Hematopoietic multipotent progenitor cell treated with erythropoietin and hydrocortisone succinate and interleukin-3 and kit ligand, for 4 days (in vitro differentiated cells): ENCODE measurements at places on chromosomes 6 and 20.
A peak's percentile ranks its signal among the peaks of the same experiment; 100 is the strongest.

DNA sequence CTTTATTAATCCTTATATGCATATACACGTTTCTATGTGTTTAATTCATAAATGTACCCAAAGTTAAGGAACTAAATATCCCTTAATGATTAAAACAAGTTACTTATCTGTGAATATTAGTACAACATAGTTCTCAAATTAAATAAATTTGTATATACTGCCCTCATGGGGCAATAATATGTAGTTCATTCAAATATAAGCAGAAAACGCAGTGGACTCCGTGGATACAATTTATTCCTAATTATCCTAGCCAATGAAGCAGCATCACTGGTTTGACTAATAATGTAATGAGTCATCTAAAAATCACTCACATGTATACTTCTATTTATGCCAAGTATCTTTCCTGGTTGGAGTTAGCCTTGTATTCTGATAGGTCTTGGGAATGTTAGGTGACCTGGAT lies 111.6 kb downstream of the TBC1D32 start:
- DNase-seq: peak; percentile 43

DNA sequence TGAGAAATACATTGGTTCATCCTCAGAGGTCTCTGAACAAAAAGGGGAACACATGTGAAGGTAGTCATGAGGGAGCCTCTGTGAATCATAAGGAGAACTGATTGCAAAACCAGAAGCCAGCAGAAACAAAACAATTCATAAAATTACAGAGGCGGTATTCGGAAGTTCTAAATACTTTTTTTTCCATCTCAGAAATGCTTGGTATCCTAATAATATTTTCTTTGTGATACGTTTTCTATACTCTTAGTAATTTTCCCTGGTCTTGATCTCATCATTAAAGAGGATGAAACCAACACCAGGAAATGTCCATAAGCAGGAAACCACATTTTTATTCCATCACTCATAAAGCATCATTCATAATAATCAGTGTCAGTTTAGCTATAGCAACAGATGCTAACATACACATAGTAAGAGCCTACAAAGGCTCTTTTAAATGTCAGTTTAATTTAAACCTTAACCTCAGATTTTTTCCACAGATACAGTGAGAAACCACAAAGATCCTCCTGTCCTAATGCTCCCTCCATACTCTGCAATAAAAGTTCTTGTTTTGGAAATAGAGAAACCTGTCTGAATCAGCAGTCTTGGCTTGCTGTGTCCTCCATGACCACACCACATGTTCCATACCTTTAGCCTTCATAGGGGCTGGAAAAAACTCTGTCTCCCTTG lies 29.2 kb downstream of the SGK1 start:
- DNase-seq: peak; percentile 75

- no peak for DNase-seq
Observed at GRCh38 chr6:108660251-108660650, 99.5 kb downstream of the FOXO3 start.

DNA sequence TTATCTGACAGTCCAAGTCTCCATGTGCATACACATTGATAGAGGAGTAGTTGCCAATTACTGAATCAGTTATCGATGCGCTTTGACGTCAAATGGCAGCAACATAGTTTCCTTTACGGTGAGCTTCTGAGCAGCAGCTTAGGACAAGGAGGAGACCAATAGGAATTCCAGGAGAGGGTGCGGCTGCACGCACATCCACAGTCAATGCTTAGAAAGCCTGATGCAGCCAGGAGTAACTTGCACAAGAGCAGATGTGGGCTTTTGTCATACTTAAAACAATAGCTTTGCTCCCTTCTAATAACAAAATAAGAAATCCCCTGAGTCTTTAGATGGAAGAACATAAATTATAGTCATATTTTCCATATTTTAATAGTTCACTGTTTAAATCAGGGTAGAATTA lies 442.1 kb downstream of the BCKDHB start:
- no peak for DNase-seq

DNA sequence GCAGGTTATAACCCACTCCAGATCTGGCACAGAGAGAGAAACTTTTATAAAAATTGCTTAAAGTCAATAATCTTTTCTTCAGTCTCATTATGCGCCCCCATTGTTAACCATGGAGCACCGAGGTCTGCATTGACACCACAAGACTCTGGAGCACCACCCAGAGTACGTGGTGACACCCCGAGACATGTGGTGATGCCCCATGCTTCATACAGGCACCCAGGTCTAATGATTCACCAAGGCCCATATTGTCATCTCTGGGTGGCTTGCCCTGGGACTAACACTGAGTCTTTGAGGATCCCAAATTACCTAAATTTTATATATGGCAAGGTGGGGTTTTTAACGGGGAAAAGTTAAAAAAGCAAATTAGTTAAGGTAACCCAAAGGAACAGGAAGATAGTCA lies 31.1 kb downstream of the CD109 start:
- no peak for DNase-seq

DNA sequence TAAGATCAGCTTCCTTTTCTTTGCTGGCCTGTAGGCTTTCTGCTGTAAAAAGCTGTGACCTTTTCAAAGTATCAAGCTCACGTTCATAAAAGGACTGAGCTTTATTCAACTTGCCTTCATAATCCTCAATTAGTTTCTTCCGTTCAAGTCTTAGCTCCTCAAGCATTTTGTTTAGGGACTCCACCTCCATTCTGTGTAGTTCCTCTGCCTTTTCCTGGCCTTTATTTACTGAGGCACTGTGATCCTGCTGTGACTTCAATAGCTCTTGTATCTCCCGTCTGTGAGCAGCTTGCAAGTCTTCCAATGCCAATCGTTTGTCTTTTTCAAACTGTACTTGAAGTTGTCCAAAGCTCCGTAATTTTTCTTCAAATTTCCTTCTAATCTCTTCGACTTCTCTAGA lies 54.4 kb downstream of the FAM184A start:
- DNase-seq: no peak
